ENCODE measurements at places on chromosomes 12 and 14.

DNA sequence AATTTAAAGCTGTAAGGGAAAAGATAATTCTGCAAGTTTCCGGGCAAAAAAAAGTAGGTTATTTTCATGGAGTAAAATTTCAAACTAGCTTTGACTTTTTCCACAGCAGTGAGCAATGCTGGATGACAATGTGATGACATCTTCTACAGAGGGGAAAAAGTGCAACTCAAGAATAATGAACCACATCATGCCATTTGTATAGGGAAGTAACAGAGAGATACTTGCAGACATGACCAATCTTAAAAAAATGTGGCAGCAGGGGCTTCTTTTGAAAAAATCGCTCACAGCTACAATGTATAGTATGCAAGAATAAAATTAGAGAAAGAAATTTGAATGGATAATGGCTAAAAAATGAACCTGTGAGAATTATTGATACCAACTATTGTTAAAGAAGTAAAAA is 115.5 kb downstream of the DHRS2 start:
- DNase-seq, result no peak

GRCh38 chr14:61615743-61616523 is 79.4 kb upstream of the HIF1A start:
- no peak for DNase-seq

DNA sequence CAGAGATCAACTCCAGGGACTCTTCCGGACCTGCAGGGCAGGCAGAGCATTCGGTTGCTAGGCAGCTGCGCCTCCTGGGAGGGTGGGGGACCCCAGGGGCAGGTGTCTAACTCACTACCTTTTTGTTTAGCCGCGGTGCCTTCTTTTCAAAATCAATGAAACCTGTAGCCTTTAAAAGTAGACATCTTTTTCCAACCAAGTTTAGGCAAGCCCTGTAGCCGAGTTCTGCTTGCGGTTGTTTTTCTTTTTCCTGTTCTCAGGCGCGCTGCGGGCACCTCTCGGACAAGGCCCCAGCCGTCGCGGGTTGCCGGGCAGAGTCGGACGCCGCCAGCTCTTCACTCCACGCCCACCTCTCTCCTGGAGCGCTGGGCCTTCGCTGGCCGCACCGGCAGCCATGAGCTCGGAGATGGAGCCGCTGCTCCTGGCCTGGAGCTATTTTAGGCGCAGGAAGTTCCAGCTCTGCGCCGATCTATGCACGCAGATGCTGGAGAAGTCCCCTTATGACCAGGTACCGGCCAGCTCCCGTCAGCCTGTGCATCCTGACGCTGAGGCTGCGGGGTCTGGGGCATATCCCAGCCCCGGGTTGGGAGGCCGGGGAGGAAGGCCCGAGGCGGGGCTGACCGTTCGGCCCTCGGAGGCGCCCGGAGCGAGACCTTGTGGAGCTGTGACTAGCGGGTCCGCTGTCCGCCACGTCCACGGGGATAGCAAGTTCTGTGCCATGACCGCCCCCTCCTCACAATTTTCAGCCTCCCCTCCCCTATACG is at the start of gene TTC8:
Gene TTC8, plus strand, starts transcription at position 338 of the 764 bp plus-strand sequence. Its CDS starts 57 bp downstream, at position 395.
- DNase-seq, result peak; percentile 44

GRCh38 chr12:48459259-48459658 is 13.1 kb upstream of the ANP32D start:
- no peak for DNase-seq

DNA sequence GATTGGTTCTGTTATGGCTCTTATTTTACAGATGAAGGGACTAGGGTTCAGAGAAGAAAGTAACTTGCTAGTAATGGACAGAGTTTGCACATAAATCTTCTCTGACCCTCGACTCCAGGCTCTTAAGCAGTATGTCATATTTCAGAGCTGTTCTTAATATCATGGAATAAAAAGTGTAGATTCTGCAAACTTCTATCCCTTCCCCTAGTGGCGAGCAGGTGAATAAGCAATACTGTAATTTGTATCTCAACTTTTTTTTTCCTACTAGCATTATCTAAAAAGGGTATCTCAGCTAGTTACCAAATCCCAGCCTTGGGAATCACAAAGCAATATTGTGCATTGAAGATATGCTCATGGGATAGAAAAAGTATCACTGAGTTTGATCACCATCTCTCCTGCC is 83.2 kb downstream of the ANO4 start:
- DNase-seq, result no peak

DNA sequence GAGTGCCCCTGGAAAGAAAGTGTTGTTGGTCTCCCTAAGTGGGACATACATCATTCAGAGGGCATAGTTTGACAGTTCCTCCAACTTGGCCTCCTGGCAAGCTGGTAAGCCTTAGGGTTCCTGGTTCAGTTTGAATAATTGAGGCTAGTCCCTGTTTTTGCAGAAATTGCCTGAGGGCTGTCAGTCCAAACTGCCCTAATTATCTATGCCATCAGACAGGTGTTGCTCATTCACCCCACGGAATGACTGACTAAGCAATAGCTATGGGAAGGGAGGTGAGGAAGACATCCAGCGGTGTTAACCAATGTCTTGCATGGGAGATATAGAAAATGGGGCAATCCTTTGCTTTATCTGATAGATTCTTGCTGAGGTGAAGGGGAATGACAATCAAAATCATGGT is 37.6 kb downstream of the SPTSSA start:
- DNase-seq, result no peak

GRCh38 chr12:70609739-70610491 is 27.3 kb downstream of the PTPRB start:
- no peak for DNase-seq

- DNase-seq, result no peak
Measured at GRCh38 chr14:64387232-64387781, 846 bp upstream of the MTHFD1 start.

DNA sequence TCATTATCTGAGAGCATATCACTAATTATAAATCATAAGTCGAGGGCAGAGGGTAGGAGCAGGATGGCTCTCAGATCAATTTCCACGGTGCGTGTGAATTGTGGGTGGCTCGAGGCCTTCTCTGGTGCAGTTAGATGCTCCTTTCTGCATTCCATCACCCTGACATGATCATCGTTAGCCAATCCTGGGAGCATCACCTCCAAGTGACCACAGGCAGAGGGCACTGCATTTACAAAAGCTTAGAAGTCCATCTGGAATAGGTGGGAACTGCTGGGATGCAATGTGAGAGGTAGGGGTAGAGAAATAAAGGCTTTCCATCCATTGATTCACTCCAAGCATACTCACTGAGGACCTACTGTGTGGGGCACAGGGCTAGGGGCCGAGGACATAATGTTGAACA is 538.2 kb upstream of the TBX3 start:
- DNase-seq, result no peak

DNA sequence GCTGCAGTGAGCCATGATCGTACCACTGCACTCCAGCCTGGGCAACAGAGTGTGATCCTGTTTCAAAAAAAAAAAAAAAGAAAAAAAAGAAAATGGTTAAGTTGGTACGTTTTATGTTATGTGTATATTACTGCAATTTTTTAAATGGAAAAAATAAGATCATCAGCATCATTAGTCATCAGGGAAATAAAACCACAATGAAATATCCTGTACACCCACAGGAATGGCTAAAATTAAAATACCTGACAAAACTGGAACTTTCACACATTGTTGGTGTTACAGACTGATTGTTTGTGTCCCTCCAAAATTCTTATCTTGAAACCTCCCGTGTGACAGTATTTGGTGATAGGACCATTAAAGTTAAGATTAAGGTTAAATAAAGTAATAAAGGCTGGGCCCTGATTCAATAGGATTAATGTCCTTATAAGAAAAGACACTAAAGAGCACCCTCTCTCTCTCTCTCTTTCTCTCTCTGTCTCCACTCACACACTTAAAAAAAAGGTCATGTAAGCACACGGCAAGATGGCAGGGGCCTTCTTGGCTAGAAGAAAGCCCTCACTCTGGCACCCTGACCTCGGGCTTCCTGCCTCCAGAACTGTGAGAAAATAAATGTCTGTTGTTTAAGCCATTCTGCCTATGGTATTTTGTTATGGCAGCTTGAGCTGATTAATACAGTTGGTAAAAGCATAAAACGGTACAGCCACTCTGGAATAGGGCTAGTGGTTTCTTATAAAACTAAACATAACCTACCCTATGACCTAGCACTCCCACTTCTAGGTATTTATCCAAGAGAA is 48.3 kb upstream of the ZFP36L1 start:
- DNase-seq, result no peak

DNA sequence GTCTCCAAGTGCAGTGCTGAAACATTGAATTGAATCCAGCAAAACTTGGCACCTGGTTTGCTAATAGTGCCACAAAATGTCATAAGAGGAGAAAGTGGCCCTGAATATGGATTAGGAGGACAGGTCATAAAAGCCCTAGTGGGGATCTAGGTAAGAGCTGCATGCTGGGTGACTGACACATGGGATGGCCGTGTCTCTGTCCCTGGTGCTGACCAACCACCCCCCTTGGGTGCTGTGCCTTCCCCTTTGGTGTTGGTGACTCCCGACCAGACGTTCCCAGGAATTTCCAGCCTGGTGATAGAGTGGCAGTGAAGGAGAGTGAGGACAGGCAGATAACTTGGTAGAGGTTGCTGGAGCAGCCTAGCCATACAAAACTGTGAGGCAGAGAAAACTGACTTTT is 142.8 kb downstream of the VRK1 start:
- no peak for DNase-seq

GRCh38 chr14:32596390-32596789 is 267.3 kb downstream of the AKAP6 start:
- DNase-seq, result no peak

DNA sequence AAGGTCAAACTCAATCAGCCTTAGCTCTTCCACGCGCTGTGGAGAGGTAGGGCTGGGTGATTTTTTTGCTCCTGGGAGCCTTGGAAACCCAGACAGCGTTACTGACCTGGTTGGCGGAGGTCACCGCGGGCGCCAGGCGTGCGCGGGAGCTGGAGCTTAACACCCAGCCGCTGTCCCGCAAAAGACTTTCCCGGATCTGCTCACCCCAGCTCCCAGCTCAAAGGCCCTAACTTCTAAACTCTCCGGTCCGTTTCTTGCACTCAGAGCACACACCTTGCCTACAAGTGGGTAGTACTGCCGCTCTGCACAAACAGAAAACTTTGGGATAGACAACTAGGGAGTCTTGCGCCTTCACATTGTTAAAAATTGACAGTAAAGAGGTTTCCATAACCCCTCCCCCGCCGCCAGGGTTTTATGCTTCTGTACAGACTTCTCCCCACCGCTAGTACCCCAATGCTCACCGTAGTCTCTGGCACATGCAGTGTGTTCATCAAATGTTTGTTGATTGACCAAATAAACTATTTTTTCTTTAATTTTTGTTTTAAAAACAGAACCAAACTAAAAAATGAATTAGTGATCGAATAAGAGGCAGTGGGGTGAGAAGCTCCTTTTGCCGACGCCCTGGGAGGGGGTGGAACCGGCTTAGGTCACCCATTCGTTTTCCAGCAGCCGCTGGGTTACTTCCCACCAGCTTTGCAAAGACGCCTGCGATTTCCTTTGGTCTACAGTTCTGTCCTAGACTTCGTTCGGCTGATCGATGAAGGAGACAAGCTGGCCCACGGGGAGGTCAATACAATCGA is 12.7 kb upstream of the TBX3 start:
- no peak for DNase-seq

DNA sequence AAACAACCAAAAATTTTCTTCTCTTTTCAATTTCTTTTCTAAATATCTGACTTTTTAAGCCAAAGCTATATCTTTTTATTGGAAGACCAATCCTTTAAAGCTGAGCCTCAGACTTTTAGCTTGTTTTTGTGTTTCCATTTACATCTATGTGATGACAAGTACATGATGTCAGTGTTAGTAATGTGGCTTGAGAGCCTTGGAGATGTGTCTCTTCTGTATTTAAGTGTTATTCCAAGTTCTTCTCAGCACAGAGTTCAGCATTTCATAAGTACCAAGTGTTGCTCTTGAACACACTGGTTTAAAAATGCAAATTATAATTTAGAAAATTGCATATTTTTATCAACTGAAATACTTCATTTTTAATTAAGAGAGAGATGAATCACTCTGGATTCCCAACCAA is 948.9 kb upstream of the FLRT2 start:
- DNase-seq, result no peak

DNA sequence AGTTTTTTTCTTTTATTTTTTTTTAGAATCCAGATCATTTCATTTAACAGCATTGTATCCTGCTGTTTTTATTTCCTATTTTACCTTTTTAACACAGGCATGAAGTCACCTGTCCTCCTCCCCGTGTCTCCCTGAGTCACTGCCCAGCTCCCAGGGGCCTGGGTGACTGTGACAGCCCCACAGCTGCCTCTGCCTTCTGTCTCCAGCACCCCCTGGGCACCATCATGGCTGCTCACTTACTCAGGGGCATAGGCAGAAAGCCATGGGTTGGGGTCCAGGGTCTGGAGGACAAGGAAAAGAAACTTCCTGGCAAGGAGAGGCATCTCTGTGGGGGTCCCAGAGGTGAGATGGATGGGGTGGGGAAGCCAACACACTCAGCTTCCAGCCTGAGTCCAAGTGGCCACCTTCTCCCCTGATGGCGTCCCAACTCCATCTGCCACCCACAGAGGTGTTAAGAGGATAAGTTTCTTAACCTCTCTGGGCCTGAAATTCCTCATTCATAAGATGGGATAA is 25.3 kb downstream of the TMEM63C start:
- no peak for DNase-seq

GRCh38 chr12:129657179-129657578 is 246.6 kb downstream of the TMEM132D start:
- no peak for DNase-seq

- DNase-seq, result no peak
Measured at GRCh38 chr12:31589598-31589903, 1.4 kb downstream of the DENND5B start.

- no peak for DNase-seq
Measured at GRCh38 chr14:34770901-34771300, 56.5 kb upstream of the CFL2 start.

DNA sequence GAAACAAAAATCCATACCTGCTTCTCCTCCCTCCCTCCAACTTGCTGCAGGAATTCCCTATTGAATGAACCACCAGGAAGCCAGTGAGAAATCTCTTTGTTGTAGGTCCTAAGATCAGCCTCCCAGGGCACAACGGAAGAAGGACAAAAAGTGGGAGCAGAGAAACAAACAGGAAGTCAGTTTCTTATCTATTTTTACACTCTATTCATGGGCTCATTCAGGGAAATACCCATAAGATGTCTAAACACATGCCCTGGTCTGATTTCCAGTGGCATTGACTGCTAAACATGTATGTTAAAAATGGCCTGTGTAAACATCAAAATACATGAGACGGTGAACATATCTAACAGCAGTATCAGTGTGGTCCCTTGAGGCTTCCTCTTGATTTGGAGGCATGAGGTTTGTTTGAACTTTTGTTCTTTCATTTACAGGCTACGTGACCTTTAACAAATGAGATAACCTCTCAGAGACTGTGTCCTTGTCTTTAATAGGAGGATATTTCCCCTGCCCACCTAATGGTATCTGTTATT is 18.8 kb downstream of the GPR65 start:
- no peak for DNase-seq

All from GOT3 (cell line).